Activated T-cell treated with anti-CD3 and anti-CD28 coated beads, Interleukin-2, amount 50 U/mL, for 72 hours (primary cell): ENCODE measurements at places on chromosomes 5 and 9. TPM values are rescaled to one million over a fixed set of nuclear protein-coding genes. Genes with fewer than 3 reads are reported as not detected.

SLC25A48 gene
- not detected for total RNA-seq

IRX4 gene
- not detected for total RNA-seq

NR4A3 gene
- 53.0 TPM for total RNA-seq

SLC4A9 gene
- total RNA-seq, result 0.56 TPM

LEAP2 gene
- 5.0 TPM for total RNA-seq

GRIN1 gene
- total RNA-seq, result 1.2 TPM
